SK-N-DZ (cell line): ENCODE measurements at places on chromosomes 4 and X.

DNA sequence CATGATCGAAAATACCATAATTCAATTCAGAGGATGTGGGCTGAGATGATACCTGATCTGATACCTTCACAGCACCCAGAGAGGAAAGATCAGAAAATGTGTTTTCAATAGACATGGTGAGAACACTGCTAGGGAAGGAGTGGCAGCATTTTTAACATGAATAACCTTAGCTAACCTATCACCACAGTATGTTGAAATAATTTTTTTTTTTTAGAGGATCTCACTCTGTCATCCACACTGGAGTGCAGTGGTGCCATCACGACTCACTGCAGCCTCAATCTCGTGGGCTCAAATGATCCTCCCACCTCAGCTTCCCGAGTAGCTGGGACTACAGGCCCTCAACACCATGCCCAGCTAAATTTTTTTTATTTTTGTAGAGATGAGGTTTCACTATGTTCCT lies 90.5 kb upstream of the RAPGEF2 start:
- DNase-seq = no peak

DNA sequence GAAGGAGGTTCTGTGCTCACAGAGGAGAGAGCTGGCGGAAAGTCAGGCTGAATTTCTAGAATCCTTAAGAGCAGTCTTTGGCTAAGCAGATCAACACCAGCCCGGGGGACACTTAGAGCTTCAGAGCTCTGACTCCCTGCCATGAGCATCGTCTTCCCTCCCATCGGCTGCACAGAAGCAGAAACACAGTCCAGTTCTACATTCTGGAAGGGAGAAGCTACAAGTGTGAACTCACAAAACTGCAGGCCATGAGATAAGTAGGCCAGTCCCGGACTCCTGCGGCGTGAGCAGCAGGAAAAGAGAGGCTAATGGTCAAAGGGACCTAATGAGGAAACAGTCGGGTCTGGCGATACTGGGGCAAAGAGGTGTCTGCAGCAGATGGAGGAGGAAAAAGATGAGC lies 211.5 kb downstream of the DHX15 start:
- no peak for DNase-seq

- DNase-seq = no peak
These were observed 29.0 kb downstream of the MGST2 start for GRCh38 chr4:139694522-139695107.

DNA sequence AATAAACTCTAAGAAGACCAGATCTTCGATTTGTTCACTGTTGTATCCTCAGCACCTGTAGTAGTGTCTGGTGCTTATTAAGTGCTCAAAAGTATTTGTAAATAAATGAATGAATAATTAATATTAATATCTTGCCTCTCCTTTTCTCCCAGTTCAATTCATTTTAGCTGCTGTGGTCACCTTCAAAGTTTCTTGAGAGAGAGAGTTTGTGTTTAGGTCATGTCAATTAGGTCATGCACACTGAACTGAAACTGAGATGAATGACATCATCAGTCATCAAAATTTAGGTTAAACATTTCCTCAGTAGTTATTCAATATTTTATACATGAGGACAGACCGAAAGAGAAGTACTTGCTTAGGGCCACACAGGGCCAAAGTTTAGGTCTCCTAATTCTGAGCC lies 73.5 kb downstream of the ANXA3 start:
- DNase-seq = no peak

DNA sequence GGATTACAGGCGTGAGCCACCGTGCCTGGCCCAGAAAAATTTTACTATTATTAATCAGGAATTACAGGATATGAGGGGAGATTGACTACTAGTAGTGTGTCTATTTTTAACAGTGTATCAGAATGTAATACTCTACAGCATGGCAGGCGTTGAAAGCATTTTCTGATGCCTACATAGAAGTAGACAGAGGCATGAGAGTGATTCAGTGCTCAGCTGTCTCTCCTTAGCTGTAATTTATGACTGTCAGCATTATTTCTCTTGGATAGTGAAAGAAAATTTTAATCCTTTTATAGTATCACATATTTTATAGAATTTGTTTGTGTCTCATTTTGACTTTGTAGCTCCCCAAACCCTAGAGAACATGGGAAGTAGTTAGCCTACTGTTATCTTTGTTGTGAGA lies 20.7 kb downstream of the ARHGAP24 start:
- no peak for DNase-seq

DNA sequence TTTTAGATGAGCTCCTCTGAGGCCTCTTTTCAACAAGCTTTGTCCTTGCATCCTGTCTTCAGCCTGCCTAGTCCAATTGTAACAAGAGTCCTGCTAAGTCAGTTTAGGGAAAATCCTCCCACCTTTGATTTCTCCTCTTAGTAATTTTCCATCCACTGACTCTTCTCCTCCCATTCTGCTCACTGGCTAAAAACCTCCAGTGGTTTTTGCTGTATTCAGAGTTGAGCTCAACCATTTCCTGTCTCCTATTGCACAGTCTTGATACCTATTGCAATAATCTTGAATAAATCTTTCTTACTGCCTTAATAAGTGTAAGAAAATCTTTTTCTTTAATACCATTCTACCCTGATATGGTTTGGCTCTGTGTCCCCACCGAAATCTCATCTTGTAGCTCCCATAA lies 117.8 kb upstream of the ENPP6 start:
- no peak for DNase-seq

DNA sequence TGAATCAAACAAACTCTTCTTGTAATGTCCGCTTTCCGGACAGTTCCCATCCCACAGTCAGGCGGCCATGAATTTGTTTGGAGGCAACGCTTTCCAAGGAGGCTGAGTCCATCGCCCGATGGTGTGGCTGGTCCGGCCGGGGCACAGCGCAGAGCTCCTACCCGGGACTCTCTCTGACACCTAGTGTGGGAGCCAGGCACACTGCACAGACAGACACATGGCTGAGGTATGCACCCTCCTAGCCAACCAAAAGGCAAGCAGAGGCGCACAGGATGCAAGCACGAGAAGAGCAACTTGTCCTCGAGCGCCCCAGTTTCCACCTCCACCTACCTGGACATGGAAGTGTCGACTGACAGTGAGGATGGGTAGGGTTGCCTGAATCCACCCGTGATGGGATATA lies 87.5 kb downstream of the LEF1 start:
- no peak for DNase-seq

- no peak for DNase-seq
These were observed 32.9 kb upstream of the RAB40A start for GRCh38 chrX:103552236-103552635.

- no peak for DNase-seq
These were observed 43.3 kb downstream of the CD40LG start for GRCh38 chrX:136691028-136691809.

DNA sequence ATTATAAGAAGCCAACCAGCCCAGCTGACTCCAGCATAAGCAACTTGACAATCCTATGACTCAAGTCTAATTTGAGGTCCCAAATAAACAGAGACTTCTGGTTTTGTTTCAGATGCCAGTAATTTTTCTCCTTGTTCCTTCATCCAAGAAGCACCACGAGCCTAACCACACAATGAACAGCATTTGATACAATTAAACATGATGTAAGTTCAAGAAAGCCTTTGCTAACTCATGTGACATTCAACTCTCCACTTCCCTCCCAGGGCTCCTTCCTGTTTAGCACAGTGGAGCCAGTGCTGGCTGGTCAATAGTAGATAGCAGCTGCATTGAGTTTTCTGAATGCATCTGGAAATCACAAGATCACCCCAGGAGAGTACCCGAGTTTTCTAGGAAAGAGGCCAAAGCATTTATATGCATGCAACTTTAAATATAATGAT lies 206.3 kb downstream of the ARHGAP24 start:
- DNase-seq = no peak

DNA sequence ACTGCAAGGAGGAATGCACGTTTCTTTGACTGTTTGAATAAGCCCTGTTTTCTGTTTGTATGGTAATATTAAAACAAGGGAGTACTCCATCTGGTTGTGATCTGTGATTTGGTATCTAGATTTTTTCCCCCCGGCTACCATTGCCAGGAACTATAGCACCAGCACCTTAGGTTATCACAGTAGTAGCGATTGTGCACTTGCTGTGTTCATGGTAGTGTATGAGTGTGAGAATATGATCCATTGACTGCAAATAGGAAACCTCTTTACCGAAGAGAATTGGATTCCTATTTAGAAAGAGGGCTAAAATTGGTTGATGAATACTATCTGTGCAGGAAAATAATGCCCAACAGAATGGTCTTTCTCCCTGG lies 69.9 kb downstream of the LARP7 start:
- DNase-seq = no peak

- DNase-seq = no peak
These were observed 3.2 kb downstream of the SNX25 start for GRCh38 chr4:185212581-185212980.

DNA sequence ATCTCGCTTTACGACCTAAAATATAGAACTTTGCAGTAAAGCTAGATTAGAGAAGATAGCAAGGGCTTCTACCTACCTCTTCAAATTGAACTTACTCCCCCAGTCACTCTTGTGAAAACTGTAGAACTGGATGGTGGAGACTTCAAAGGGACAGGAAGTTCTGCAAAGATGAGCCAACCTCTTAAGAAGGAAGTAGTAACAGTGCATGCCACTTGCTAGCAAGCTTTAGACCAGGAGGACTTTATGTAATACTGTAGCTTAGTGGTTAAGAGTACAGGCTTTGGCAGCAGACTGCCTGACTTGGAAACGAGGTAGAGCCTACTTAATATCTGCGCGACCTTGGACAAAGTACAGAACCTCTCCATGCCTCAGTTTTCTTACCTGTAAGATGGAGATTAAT lies 27.5 kb upstream of the VBP1 start:
- DNase-seq = no peak

- peak; percentile 32 for DNase-seq
These were observed 199.9 kb upstream of the ATP6AP2 start for GRCh38 chrX:40380655-40381488.

DNA sequence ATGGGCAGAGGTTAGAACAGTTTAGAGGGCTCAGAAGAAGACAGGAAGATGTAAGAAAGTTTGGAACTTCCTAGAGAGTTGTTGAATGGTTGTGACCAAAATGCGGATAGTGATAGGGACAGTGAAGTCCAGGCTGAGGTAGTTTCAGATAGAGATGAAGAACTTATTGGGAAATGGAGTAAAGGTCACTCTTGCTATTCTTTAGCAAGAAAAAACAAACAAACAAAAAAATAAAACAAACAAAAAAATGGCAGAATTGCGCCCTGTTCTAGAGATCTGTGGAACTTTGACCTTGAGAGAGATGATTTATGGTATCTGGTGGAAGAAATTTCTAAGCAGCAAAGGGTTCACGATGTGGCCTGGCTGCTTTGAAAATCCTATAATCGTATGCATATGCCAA lies 185.1 kb upstream of the SFRP2 start:
- no peak for DNase-seq

DNA sequence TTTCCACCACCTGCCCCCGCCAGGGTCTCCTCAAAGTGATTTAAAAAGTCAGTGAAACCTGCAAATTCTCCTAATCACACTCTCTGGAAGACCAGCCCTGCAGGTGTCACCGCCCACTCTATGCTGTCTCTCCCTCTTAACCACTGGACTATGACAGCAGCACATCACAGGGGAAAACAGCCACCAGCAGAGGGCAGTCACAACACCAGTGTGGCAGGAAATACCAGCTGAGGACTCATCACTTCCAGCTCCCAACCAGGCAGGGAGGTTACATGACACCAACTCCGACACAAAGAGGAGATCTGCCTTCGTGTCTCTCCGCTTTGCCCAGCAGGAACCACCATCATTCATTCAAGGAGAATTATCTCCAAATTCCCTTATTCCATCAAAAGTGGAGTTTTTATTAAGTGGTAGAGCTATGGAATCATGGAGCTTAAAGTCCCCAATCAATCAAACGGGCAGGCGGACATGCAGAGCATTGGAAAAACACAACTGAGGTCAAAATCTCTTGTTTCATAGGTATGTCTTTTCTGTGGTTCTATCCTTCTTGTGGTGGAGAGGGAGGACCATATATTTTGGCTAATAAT lies 91.3 kb downstream of the NSUN7 start:
- peak; percentile 72 for DNase-seq

DNA sequence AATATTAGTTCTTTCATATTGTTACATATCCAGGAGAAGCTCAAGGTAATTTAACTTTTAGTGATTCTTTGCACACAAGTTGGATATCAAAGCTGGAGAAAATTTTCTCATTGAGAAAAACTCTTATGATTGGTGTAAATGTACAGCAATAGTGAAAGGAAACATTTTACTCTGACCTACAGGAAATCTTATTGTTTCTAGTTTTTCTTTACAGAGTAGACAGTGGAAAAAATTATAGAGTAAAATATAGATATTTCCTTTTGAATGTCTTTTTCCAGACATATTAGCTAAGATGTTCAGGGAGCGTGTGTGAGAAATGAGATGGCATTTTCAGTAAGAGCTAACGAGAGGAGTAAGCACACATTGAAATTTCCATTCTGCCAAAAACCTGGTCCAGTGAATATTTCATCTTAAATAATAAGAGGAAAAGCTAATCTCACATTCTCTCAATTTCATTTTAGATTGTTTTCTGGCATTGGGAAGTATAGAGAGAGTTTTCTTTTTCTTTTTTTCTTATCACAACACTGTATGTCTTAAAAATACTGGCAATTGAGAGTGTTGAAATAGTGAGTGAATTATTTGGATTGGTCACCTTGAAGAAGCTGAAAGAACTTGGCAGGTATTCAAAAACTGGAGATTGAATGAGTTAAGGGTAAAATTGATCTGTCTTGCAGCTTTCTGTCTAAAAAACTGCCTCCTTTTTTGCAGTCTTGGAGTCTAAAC lies 15.6 kb upstream of the ATP8A1 start:
- no peak for DNase-seq

- no peak for DNase-seq
These were observed 52.7 kb downstream of the GABRB1 start for GRCh38 chr4:47084111-47084510.

- DNase-seq = no peak
These were observed 16.9 kb downstream of the ZFP42 start for GRCh38 chr4:188012426-188012945.

GRCh38 chrX:1537031-1537715 lies at the start of gene P2RY8:
P2RY8 (minus strand) TSS chrX:1537185; CDS start chrX:1466558, 70,627 bp downstream.
- no peak for DNase-seq

- DNase-seq = no peak
These were observed 32.7 kb upstream of the JADE1 start for GRCh38 chr4:128776794-128777216.
